Astrocyte of the spinal cord (primary cell): ENCODE measurements at places on chromosomes 12 and 14.
A peak's percentile ranks its signal among the peaks of the same experiment; 100 is the strongest.

GRCh38 chr14:68268197-68268596, 448.6 kb downstream of the RAD51B start:
- DNase-seq, result no peak

DNA sequence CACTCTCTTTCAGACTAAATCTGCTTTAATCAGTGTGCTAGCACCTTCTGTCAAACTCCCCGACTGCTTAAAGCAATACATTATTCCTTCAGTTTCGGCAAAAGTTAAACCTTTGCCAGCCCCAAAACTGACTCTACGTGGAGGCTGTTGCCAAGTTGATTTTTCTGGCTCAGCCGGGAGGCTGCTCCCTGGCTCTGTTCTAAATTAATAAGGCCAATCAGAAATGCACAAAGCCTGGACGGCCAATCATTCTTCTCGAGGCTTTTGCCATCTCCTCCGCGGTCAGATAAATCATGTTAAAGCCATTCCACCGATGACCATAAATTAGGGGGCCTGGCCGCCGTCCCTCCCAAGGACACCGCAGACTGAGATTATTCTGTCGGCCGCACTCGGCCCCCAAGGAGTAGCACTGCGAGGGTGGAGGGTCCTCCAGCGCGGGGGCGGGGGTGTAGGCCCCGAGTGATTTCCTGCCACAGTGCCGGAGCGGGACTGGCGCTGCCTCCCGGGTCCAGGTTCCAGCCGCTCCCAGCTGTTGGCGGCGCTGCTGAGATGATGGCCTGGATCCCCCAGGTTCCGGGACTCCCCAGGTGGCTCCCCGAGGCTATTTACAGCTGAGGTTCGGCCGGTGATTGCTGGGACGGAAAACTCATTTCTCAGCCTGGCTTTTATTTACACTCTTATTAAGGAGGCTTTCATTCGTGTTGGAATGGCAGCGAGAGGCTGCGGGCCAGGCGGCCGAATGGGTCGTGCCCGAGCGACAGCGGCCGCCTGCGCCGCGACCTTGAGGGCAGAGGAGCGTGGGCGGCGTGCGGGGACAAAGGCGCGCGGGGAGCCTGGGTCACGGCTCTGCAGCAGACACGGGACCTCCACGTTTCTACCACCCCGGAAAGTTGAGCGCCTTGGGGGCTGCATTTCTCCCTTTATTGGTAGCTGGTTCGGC, 165.1 kb downstream of the MON2 start:
- DNase-seq, result peak; percentile 79

DNA sequence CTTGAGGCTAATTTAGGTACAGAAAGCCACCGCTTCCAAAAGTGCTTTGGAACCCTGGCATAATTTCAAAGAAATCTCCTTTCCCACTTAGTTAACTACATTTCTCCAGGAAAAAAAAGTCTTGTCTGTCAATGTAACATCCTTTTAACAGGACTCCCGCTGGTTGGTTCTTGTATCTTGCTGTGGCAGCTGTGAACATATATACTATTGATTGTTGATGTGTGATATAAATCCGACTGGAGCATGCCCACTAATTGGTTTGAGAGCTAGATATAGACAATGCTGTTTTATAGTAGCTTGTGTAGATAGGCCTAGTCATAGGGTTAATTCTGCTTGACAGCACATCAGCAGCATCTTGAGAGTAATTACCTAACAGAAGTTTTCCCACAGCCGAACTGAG, 89.6 kb downstream of the MSRB3 start:
- no peak for DNase-seq

- DNase-seq, result no peak
These were observed 1820.8 kb upstream of the FLRT2 start for GRCh38 chr14:83709116-83709515.

DNA sequence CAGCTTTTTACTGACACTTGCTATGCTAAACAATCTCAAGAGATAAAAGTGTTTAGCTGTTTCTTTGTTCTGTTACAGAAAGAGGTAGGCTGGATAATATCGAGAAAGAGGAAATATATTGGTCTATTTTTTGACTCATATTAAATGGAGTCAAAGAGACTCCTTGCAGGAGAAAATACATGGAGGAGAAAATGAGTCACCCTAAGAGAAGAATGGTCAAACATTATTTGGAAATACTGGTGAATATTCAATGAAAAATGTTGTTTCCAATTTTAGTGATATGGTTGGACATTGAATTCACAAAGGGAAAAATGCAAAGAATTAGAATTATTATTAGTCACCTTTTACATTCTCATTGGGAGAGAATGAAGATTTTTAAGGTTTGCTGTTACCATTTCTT, 3.2 kb downstream of the KCNJ8 start:
- DNase-seq, result peak; percentile 16

GRCh38 chr14:90519262-90519920, 122.6 kb downstream of the CALM1 start:
- no peak for DNase-seq

- DNase-seq, result peak; percentile 27
These were observed 1519.3 kb upstream of the TMEM132C start for GRCh38 chr12:126747530-126748149.

GRCh38 chr14:24426150-24426911, 3.1 kb downstream of the CBLN3 start:
- DNase-seq, result no peak

GRCh38 chr12:53856132-53856531, 82.5 kb upstream of the HOXC13 start:
- no peak for DNase-seq

DNA sequence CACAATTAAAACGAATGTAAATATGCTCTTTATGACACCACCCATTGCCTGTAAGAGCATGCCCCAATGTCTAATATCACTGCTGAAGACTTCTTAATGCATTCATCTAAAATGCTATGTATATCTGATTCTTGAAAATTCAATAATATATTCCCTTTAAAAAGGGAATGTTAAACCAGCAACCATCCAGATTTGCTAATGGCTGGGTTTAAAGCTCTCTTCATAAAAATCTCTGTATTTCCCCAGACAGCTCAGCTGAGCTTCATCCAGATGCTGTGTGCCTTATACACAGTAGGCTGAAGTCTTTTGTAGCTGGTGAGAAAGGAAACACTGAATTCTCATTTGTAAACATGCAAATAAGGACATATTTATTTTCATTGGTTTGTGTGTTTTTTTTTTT, at the start of gene TAS2R14:
Gene TAS2R14 (minus strand): TSS at position 101 of the 400 bp plus-strand sequence. CDS start 56 bp downstream, at position 45.
- no peak for DNase-seq

GRCh38 chr12:85794531-85794930, 41.7 kb downstream of the RASSF9 start:
- peak; percentile 87 for DNase-seq

DNA sequence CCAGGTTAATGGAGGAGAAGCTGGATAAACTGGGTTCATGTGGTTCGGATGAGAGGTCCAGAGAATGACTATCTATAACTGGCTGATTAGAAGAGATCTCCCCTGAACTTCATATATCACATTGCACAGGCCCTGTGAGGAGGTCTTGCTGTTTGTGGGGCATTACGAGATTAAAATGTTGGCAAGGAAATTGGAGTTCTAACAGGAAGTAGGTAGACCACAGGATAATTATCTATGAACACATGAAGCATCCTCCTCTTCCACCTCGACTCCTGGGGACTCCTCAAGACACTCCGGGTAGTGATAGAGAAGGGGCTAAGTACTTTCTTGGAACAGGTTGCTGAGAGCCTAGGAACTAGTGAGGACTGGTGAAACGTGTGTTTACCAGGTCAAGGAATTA, 418.8 kb downstream of the KCNH5 start:
- no peak for DNase-seq

- no peak for DNase-seq
These were observed 44.7 kb upstream of the BMP4 start for GRCh38 chr14:54001189-54001878.

DNA sequence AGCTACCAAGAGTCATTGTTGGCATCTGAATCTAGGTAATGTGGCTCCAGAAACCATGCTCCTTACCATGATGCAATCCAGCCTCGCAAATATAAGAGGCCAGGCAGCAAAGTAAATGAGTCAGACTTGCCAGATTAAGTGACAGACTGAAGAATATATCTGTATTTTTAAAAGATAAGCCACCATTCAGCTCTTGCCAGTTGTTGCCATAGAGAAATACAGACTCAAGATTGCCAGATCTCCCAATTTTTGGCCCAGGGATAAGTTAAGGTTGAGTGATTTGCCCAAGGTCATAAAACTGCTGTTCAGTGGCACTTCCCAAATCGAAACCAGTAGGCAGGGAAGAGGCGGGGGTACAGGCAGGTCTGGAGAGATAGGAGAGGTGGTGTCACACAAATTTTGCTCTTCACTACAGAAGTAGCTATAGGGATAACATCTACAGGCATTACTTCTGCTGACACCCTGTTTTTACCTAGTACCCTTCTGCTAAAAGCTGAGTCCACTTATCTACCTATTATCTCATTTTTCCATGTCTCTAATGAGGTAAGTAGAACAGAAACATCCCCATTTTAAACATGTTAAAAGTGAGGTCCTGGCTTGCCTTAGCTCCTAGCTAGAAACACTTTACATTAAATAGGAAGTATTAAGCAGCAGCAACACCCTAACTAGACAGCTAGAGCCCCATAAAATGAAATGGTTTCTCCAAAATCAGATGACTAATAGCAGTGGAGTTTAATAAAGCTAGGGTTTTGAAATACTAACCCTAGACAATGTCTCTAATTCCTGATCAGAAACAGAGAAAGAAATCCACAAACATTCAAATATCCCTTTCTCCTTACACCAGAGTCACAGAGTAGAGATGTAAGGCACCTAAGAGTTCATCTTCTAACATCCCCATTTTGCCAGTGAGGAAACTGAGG, 19.5 kb downstream of the DCAF5 start:
- DNase-seq, result peak; percentile 72

DNA sequence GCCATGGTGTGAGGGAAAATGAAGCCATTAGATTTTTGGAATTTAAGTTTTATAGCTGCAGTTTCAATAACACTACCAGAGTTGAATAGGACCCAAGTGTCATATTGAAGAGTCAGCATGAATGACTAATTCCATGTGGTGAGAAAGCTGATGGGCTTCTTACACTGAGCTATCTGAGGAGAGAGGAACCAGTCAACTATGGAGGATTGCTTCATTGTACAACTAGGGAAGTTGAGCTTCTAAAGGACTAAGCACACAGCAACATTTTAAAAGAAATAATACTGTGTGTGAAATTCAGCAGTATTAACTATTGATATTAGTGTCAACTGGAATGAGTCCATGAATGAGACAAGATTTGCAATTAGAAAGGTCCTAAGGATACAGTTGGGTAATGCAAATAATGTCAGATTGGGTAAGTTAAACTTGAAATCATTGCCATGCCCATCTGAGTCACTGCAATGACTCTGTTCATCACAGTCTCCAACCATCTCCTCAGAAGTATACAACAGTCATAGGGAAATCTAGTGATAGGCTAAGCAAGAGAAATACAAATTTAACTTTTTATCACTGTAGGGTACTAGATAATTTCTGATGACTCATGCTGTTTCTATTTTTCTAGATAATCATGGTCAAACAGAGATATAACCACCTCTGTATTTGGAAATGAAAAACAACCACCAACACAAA, 394.2 kb downstream of the FSCB start:
- DNase-seq, result no peak

GRCh38 chr14:31855262-31855661, 221.8 kb upstream of the ARHGAP5 start:
- no peak for DNase-seq

- DNase-seq, result no peak
These were observed 27.6 kb downstream of the LRFN5 start for GRCh38 chr14:41634286-41634685.

DNA sequence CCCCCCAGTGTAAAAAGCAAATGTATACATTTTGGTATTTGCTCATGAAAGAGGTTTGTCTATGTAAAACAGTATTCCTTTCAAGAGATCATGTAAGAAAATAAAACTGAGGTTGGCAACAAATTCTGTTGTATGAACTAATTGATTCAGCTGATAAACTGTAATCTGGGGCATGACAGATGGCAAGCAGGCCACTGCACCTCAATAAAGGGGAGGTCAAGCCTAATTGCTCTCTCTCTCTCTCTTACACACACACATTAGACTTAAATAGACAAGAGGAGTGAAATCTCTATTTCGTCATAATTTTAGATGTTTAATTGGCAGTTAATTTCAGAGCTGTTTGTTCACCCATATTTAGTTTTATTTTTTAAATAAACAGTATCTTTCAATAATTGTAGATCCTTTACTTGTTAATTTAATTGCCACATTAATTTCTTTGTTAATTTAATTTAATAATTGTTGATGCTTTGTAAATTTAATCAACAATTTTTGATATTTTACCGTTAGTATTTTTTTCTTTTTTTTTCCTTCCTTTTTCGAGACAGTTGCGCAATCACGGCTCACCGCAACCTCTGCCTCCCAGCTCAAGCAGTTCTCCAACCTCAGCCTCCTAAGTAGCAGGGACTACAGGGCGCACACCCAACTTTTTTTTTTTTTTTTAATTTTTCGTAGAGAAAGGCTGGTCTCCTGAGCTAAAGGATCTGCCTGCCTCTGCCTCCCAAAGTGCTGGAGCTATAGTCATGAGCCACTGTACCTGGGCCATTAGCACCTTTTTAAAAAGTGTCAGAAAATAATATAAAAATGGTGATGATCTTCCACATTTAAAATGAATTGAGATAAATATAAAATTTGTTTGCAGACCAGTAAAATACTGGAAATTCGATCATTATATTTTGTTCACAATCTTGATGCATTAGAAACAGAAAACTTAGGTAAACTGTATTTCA, 577.7 kb downstream of the SLC16A7 start:
- DNase-seq, result no peak

DNA sequence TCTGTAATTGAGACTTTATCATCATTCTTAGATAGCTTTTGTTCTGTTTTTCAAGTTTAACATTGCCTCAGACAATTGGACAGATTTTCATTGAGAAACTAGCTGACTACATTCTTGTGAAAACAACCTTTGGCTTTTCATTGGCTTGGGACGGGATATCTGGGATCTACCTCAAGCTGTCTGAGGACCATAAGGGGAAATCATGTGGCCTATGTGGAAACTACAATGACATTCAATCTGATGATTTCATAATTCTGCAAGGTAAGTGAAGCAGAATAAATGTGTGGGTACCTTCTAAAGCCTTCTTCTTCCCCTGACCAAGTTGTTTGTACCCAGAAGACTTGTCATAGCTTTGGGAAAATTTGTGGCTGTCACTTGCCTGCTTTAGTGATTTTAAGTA, 133.5 kb downstream of the OTOGL start:
- DNase-seq, result no peak

GRCh38 chr14:55128386-55129085, 516 bp upstream of the LGALS3 start:
- no peak for DNase-seq

DNA sequence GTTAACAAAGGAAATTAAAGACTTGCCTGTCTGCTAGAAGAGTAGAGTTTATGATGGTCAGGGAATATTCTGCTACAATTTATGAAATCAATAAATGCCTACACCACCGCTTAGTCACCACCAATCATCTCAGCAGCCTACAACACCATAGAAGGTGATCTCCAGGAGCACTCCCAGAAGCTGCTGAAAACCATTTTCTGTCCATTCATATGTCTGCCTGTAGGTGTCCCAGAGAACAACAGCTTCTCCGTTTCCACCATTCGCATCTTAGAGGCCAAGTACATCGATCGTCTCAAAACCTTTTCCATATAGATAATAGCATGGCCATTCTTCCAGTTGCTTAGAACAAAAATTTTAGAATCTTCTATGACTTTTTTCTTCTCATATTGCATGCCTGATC, 303.4 kb downstream of the KCNC2 start:
- no peak for DNase-seq
